Calu3 (cell line): ENCODE measurements at places on chromosomes 4 and X. TPM values are rescaled to one million over a fixed set of nuclear protein-coding genes. Genes with fewer than 3 reads are reported as not detected.

PNMA3 gene
- not detected in 2 replicates for total RNA-seq

SOX3 gene
- total RNA-seq, result not detected in 2 replicates

PRKG2 gene
- total RNA-seq, result 0.76 and 1.5 TPM in 2 replicates

CT45A2 gene
- total RNA-seq, result not detected in 2 replicates

NHS gene
- total RNA-seq, result 14.7 and 19.5 TPM in 2 replicates

PABPC1L2A gene
- total RNA-seq, result not detected in 2 replicates

PF4V1 gene
- total RNA-seq, result not detected in 2 replicates

RTL3 gene
- not detected in 2 replicates for total RNA-seq

COX7B2 gene
- total RNA-seq, result not detected in 2 replicates

CYLC1 gene
- total RNA-seq, result not detected in 2 replicates

ZNF718 gene
- total RNA-seq, result 14.6 and 15.2 TPM in 2 replicates

IL1RAPL1 gene
- 0.12 TPM in 1 of 2 replicates, not detected in the other for total RNA-seq

FAM53A gene
- 5.3 and 7.3 TPM in 2 replicates for total RNA-seq

MGARP gene
- not detected in 2 replicates for total RNA-seq

COL4A6 gene
- 0.15 and 0.31 TPM in 2 replicates for total RNA-seq

UGT2A3 gene
- 2.9 and 5.2 TPM in 2 replicates for total RNA-seq

LUZP4 gene
- not detected in 2 replicates for total RNA-seq

BDH2 gene
- 8.1 and 15.2 TPM in 2 replicates for total RNA-seq

SUPT20HL1 gene
- not detected in 2 replicates for total RNA-seq

ARMCX2 gene
- not detected in 2 replicates for total RNA-seq

CXCL5 gene
- 1,110 and 1,906 TPM in 2 replicates for total RNA-seq

FGFRL1 gene
- 36.8 and 43.2 TPM in 2 replicates for total RNA-seq

TMEM150C gene
- 0.98 and 1.4 TPM in 2 replicates for total RNA-seq

CORIN gene
- 0.07 TPM in 1 of 2 replicates, not detected in the other for total RNA-seq

FHL1 gene
- total RNA-seq, result 0.54 and 0.73 TPM in 2 replicates

AMOT gene
- total RNA-seq, result 10.3 and 16.2 TPM in 2 replicates

SHOX gene
- not detected in 2 replicates for total RNA-seq

FREM3 gene
- total RNA-seq, result not detected in 2 replicates

TAF1 gene
- total RNA-seq, result 50.3 and 54.9 TPM in 2 replicates

NMU gene
- total RNA-seq, result 3.8 and 4.1 TPM in 2 replicates

CENPVL2 gene
- total RNA-seq, result not detected in 2 replicates

TEX13D gene
- total RNA-seq, result not detected in 2 replicates

MXRA5 gene
- total RNA-seq, result 1.9 and 2.6 TPM in 2 replicates

FGF5 gene
- 0.50 and 0.81 TPM in 2 replicates for total RNA-seq

HTRA3 gene
- not detected in 2 replicates for total RNA-seq

NUP62CL gene
- 14.6 and 18.0 TPM in 2 replicates for total RNA-seq

SORCS2 gene
- not detected in 2 replicates for total RNA-seq

WDR17 gene
- total RNA-seq, result 6.3 and 7.6 TPM in 2 replicates
